ENCODE measurements at places on chromosomes 7 and 10. TPM values are rescaled to one million over a fixed set of nuclear protein-coding genes. Genes with fewer than 3 reads are reported as not detected.

DNA sequence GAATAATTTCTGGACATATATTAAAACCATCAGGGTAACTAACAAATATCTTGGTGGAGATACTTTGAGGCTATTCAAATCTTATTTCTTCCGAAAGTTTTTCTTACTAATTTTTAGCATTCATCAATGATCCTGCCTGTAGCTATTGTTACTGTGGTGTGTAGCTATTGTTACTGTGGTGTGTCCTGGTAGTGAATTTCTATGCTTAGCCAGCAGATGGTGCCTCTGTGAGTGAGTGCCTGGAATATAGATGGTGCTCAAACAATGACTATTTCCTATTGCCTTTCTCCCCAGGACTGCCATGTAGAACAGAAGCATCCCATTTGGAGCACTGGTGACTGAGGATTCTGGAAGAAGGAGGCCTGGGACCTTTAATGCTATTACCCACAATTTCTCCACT is 245.7 kb downstream of the CCSER2 start:
- DNase-seq, result peak; percentile 2

GRCh38 chr7:138726288-138726687 is 25.1 kb upstream of the SVOPL start:
- DNase-seq, result no peak

DNA sequence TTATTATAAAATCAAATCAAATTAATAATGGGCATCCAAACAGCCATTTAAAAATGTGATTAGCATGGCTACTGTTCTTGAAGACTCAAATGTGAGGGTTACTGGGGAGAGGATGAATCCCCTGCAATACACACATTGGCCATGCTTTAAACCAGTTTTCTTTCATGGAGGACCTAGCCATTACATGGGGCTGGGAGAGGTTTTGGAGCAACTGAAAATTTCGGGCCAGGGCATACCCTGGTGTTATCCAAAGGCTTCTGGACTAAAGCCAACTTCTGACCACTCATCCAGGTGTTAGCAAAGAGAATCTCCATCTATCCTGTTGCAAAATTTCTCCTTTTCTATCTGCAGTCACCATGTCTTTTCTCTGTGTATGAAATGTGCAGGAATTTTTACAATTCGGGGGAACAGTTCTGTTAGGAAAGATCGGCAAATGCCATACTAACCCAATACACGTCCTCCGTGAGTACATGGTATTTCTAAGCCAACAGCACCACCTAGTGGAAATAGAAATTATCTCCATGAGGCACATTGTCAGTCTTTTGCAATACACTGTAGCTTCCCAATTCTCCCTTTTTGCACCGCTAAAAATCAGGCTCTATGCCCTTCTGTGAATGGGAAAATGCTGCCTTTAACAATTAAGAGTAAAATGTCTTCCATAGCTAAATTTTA is 47.0 kb upstream of the ZNF107 start:
- peak; percentile 19 for DNase-seq

DNA sequence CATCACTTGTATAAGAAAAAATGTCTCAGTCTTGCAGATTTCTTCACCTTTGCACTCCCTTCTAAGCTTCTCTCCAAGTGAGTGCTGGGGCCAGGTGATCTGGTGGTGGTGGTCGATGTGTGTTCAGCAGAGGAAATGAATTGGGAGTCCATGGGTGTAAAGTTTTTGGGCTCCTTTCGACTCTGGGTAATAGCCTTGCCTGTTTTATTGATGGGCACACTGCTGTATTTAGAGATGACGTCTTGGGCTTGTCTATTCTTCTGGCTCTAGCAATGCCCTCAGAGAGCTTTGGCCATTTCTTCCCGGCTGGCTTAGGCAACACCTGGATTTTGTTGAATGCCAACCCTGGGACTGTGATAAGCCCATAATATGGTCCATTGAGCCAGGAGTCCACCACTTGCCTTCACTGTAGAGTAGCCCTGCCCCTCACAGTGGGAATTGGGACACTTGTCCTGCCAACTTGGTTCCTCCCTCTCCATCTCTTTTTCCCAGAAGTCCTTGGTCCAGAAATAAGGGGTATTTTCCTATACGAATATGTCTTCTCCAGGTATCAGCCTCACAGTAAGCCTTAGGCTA is 11.7 kb downstream of the PNLIP start:
- no peak for DNase-seq

GRCh38 chr7:86932038-86932512 is 127.4 kb downstream of the ELAPOR2 start:
- DNase-seq, result no peak

GRCh38 chr10:18501198-18501597 is 150.2 kb downstream of the NSUN6 start:
- peak; percentile 45 for DNase-seq

DNA sequence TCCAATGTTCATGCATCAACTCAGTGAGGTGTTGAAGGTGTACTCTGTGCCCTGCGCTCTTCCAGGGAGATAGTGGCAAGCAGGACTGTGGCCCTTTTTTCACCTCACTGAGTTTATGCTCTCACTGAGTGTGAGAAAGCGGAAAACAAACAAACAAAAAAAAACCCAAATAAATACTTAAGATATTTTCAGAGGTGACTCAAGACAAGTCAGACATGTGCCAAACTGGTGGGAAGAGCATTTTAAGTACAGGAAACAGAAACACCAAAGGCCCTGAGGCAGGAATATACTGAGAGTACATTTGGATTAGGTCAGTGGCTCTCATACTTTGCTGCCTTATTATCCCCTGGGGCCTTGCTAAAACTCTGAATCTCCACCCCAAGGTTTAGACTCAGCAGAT is 111.9 kb upstream of the IGFBP3 start:
- DNase-seq, result peak; percentile 84

DNA sequence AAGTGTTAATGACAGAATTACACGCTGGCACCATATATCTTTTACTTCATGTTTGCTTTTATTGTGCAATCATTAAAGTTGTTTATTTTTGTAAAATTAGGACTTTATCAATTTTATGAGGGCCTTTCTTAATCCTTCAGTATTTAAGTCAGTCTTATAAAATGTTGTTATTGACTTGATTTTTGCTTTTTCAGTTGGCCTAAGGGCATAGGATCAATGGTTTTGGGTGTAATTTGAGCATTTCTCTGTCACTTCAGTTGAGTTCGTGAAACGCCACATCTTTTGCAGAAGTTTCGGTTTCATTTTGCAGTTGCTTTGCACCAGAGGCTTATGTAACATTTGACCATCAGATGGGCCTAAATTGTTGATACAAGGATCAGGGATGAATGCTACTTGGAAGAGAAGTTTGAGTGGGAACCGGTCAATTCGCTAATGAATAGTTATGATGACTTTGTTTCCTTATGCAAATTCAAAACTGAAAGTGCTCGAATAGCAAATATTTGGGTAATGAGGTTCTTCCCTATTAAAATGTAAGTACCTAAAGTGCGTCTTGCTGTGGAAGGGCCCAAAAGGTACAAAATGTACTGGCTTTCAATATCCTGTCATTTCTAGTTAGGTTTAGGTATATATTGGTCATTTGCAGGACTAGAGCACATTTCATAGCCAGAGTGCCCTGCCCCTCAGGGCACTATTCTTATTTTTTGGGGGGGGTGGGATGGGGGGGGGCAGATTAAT is 340.9 kb downstream of the LRMDA start:
- DNase-seq, result no peak

- peak; percentile 85 for DNase-seq
Observed at GRCh38 chr7:155947051-155947450, 134.8 kb upstream of the SHH start.

DNA sequence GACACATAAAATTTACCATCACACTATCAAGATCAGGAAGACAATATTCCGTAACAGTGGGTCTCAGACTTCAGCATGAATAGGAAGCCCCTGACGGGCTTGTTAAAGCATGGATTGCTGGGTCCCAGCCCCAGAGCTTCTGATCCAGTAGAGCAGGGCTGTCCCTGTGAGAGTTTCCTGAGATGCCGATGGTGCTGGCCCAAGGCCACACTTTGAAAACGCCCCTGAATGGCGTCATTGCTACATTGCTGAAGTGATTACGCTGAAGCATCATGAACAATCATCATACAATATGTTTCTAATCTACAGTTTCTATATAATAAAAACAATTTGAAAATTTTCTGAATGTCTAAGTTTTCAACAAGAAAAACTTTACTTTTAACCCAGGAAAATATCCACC is 38.0 kb upstream of the TMEM72 start:
- DNase-seq, result no peak

DNA sequence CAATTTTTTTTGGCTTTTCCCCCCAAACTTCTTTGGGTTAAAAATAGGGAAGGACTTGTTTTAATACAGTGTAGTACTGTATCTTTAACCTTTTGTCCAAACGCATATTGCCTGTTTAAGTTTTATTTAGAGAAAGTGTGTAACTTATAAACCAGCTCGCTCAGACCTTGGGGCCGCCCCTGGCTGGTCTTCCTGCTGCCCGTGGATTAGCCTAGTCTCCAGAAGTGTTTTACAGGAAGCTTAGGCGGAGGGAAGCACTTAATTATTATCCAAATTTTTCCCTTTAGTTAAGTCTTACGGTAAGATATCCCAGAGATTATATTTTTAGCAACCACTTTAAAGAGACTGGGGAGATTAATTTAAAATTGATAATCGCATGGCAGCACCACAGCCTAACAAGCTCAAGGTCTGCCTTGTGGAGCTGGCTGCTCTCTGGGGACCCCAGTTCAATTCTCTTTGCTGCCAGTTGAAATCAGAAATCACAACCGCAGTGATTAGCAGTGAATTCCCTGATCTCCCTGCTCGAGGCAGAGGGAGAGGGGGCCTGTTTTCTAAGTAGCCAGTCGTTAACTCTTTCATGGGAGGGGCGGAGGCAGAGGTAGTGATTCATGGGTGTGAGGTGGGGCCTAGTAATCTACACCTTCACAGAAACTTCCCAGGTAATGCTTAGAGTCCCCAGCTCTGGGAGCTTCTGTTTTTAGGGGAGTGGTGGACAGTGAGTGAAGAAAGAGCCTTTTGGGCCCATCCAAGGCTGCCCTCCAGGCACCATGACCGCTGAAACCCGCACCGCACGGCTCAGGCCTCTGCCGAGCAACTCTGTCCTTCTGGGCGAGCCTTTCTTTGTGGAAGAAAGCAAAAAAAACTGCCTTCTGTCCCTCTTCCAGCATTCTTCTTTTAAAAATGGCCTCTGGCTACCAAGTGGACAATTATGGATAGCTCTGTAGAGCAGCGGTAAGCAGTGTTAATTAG is 548.7 kb upstream of the GALNT17 start:
- no peak for DNase-seq

GRCh38 chr7:106101726-106102125 is 10.4 kb downstream of the SYPL1 start:
- DNase-seq, result no peak

- DNase-seq, result no peak
Observed at GRCh38 chr10:78224602-78225001, 190.9 kb downstream of the RPS24 start.

GRCh38 chr7:83514977-83515376 is 134.0 kb downstream of the SEMA3E start:
- no peak for DNase-seq

DNA sequence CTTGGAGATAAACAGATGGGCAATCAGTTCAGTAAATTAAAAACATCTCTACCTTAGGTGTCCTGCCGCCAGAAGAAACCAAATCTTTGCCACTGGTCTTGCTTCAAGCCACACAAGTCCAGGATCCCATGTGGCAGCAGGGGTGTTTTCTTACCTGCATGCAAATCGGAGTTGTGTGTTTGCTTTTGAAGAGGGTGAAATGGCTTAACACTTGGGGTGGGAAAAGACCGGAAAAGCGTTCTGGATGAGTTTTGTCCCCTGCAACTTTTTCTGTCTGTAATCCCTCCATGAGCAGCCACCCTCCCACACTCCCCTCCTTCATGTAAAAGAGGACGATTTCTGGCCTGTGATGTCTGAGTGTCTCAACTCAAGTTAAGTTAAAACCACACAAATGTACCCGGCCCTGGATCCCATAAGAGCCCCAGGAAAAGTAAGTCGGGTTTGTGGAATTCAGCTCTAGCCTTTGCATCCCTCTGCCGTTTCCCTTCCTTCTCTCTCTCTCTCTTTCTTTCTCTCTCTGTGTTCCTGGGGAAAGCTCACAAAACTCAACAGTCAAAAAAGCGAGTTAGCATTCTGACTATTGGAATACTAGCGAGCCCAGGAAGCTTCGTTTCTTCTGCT is 178.5 kb downstream of the TCF7L2 start:
- no peak for DNase-seq

DNA sequence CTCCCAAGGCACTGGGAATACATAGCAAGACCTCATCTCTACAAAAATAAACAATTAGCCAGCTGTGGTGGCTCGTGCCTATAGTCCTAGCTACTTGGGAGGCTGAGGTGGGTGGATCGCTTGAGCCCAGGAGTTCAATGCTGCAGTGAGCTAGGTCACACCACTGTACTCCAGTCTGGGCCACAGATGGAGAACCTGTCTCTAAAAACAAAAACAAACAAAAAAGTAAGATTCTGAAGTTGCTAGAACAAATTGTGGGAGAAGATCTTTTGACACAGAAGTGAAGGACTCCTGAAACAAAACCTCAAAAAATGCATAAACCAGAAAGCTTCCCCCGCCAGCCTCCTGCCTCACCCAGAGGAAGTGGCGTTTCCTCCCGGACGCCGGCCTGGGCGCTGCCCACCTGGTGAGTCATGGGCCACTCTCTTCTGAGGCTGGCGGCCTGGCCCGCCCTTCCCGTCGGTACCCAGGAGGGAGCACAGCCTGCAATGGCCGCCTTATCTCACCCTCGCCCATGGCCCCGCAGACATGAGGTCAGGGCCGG is 25.4 kb upstream of the ELN start:
- peak; percentile 40 for DNase-seq

GRCh38 chr7:74012842-74013249 is 15.1 kb upstream of the ELN start:
- DNase-seq, result no peak

DNA sequence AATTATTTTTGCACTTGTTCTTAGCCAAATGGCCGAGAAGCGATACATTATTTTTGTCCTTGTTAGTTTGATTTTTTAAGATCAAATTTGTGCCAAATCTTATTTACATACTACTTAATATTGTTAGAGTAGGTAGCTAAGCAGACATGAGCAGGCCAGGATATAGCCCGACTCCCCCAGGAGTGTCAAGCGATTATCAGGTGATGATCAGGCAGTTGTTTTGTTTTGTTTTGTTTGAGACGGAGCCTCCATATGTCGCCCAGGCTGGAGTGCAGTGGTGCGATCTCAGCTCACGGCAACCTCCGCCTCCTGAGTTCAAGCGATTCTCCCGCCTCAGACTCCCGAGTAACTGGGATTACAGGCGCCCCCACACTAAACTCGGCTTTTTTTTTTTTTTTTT is 71.1 kb downstream of the LYZL2 start:
- DNase-seq, result no peak

DNA sequence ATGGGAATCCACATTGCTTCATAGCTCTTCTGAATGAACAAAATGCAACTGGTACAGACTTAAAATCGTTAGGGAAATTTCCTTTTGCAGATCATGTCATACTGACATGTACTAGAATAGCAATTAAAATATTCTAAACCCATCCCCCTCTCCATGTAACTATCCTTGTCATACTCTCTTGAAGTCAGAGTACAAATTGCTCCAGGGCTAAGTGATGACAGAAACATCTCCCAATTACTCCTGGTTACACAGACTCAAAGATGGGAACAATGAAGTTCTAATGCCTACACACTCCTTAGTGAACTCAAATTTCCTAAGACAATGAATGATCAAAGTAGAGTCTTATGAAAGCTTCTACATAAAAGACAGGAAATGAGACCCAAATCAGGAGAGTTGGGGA is 87.2 kb downstream of the PDE1C start:
- DNase-seq, result no peak

Gene NPM3
- total RNA-seq, result 55.2 TPM

Gene SCIN
- total RNA-seq, result 113 TPM

Gene CFAP43
- total RNA-seq, result 4.7 TPM

Gene COL28A1
- 0.87 TPM for total RNA-seq

Gene NKX2-3
- total RNA-seq, result not detected

Gene GBX1
- total RNA-seq, result not detected

Gene STK17A
- total RNA-seq, result 97.4 TPM

Gene FKBP9
- total RNA-seq, result 143 TPM

Gene TET1
- 3.1 TPM for total RNA-seq

Gene OR2A7
- 5.6 TPM for total RNA-seq

Gene PKD2L1
- total RNA-seq, result not detected
